A673 (cell line): ENCODE measurements at places on chromosomes 3 and 15. TPM values are rescaled to one million over a fixed set of nuclear protein-coding genes. Genes with fewer than 3 reads are reported as not detected.

GRCh38 chr3:40827942-40828688, 303.4 kb downstream of the ZNF621 start:
- no peaks in the 10 kb centered on the region for H3K27me3 ChIP-seq
- no peak for DNase-seq
- H3K4me3 ChIP-seq = no peak overlapping the region
- no peaks in the 10 kb centered on the region for H3K36me3 ChIP-seq
- no peaks in the 10 kb centered on the region for H3K4me1 ChIP-seq
- no peak overlapping the region for H3K27ac ChIP-seq

DNA sequence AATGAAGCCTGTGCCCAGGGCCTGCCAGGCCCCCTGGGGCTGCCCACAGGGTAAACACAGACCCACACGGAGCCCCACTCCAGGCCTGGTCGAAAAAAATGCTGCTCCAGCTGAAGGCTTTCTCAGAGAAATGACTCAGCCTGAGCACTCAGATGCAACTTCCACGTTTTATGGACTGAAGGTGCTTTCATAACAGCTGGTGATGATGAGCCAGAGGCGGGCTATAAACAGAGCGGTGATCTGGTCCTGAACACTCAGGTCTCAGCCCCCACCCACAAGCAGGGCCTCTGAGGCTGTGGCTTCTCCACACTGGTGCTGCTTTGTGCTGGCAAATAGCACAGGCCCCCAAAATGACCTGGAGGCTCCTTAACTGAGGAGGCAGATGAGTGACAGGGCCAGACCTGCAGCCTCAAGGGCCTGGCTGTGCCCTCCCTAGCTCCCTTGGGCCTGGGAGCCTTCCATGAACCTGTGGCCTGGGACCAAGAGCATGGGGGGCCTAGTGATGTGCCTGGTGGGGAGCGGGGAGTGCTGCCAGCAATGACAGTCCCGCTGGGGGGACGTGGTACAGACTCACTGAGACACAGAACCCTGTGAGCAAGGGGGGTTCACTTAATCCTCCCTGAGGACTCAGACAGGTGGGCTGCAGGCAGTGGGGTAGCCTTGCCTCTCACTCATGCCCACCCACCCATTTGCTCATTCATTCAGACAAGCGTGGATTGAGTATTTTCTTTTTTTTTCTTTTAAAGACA, 23.0 kb upstream of the FURIN start:
- H3K27ac ChIP-seq = no peak overlapping the region
- no peak overlapping the region for H3K4me3 ChIP-seq
- DNase-seq = peak; percentile 33
- peaks cover under 1% of the 10 kb centered on the region for H3K4me1 ChIP-seq
- H3K36me3 ChIP-seq = no peaks in the 10 kb centered on the region
- no peaks in the 10 kb centered on the region for H3K27me3 ChIP-seq

- H3K4me3 ChIP-seq = no peak overlapping the region
- no peaks in the 10 kb centered on the region for H3K36me3 ChIP-seq
- no peak overlapping the region for H3K27ac ChIP-seq
- no peaks in the 10 kb centered on the region for H3K27me3 ChIP-seq
- DNase-seq = no peak
Observed at GRCh38 chr3:194286375-194287146, 64.6 kb downstream of the CPN2 start.

- H3K4me1 ChIP-seq = peaks cover 12% of the 10 kb centered on the region
- DNase-seq = peak; percentile 50
- no peak overlapping the region for H3K4me3 ChIP-seq
- H3K27me3 ChIP-seq = no peaks in the 10 kb centered on the region
- H3K36me3 ChIP-seq = peaks cover 25% of the 10 kb centered on the region
Observed at GRCh38 chr3:124760601-124761000, 30.3 kb downstream of the UMPS start.

Gene DPPA2
- total RNA-seq = not detected in 2 replicates
